ENCODE measurements at places on chromosomes 6 and 20. TPM values are rescaled to one million over a fixed set of nuclear protein-coding genes. Genes with fewer than 3 reads are reported as not detected.

Gene SOX18
- total RNA-seq, result 0.66 TPM

Gene FOXF2
- total RNA-seq, result not detected

Gene ENPP3
- total RNA-seq, result 4.4 TPM

- peak overlapping the region; percentile 74 for H3K4me3 ChIP-seq
- H3K27ac ChIP-seq, result peak overlapping the region; percentile 92
- DNase-seq, result no peak
These were observed 670 bp downstream of the NCOA5 start for GRCh38 chr20:46089167-46089416.

- no peak overlapping the region for H3K27ac ChIP-seq
- no peak overlapping the region for H3K4me3 ChIP-seq
- no peaks in the 10 kb centered on the region for H3K27me3 ChIP-seq
- no peaks in the 10 kb centered on the region for H3K36me3 ChIP-seq
- DNase-seq, result no peak
These were observed 21.7 kb downstream of the SERPINB1 start for GRCh38 chr6:2819978-2820377.

DNA sequence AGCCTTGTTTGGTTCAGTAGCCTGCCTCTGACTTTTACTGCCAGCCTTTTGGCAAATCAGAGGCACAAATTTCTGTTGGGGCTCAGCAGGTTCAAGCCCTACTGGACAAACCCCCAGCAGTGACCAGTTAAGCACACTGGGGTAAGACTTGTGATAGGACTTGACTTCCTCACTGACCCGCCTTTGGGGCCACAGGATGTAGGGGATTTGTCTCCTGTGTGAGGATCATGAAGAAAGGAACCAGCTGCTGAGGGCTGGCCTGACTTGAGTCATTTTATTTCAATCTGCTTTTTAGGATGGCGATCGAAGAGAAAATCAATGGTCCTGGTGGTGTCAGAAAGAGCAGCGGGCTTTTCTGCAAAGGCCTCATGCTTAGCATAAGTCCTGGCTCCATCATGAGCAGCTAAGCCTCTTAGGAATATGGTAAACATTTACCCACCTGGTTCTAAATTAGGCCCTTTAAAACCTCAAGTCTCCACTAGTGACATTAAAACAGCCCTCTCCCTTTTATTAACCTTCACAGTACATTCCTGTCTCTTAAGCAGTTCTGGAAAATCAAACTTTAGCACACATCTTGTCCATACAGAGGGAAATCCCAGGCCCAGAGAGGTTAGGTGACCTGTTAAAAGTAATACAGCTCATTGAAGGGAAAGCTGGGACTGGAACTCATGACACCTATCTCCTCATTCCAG, 16.6 kb downstream of the CHMP4B start:
- no peak for DNase-seq
- H3K36me3 ChIP-seq, result peaks cover 9% of the 10 kb centered on the region
- H3K27me3 ChIP-seq, result no peaks in the 10 kb centered on the region

DNA sequence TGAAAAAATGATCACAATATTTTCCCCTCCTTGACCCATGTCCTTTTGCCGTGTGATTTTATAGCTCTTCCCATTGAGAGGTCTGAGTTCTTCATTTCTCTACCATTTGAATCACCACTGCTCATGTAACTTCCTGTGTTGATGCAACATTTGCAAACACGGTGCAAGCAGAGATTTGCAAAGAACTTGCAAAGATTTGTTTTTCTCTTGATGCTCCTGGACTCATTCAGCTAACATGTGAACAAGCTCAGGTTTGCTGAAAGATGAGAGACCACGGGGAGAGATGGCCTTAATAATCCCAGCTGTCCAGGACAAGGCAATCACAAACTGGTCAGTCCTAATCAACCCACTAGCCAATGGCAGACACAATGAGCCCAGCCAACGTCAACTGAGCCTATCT, 8.6 kb downstream of the VNN2 start:
- no peaks in the 10 kb centered on the region for H3K36me3 ChIP-seq
- H3K27me3 ChIP-seq, result no peaks in the 10 kb centered on the region

- peaks cover 17% of the 10 kb centered on the region for H3K4me1 ChIP-seq
- H3K27ac ChIP-seq, result no peak overlapping the region
- peaks cover 69% of the 10 kb centered on the region for H3K27me3 ChIP-seq
- DNase-seq, result no peak
- no peaks in the 10 kb centered on the region for H3K36me3 ChIP-seq
These were observed 7.5 kb downstream of the CCM2L start for GRCh38 chr20:32017711-32018251.

Data from thymus (tissue), 14 donors.